Activated naive CD4-positive, alpha-beta T cell treated with anti-CD3 and anti-CD28 coated beads for 36 hours (primary cell): ENCODE measurements at places on chromosomes 7 and 10.

DNA sequence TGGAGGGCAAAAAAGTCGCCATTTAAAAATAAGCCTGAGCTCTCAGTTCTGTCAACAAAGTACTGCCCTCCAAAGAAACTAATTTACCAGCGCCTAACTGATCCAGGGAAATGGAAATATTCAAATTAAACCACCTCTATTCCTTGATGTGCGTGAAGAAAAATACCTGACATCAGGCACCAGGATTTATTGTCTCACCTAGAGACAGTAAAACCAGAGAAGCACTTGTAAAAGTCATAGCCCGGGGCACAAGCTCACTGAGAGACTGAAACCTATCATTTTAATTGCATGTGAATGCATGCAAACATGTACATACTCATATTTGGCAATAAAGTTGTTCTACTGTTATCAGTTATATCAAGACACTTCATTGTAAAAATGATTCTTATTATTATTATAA lies 147.3 kb upstream of the VSTM2A start:
- DNase-seq, result no peak

DNA sequence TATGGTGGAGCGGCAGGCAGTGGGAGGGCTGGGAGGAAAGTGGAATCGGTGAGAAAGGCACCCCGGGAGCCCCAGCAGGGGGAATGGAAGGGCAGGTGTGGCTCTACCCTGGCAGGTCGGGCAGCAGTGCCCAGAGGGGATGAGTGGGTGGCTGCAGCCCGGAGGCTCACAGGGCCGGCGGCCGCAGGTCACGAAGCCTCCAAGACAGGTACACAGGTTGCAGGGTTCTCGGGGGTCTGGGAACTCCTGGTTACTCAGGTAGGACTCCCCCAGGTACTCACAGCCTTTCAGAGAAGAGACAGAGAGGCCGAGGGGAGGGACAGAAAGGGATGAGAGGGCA lies 21.8 kb downstream of the KCP start:
- DNase-seq, result no peak

GRCh38 chr7:123275036-123275753 lies 75.4 kb upstream of the SLC13A1 start:
- no peak for DNase-seq

DNA sequence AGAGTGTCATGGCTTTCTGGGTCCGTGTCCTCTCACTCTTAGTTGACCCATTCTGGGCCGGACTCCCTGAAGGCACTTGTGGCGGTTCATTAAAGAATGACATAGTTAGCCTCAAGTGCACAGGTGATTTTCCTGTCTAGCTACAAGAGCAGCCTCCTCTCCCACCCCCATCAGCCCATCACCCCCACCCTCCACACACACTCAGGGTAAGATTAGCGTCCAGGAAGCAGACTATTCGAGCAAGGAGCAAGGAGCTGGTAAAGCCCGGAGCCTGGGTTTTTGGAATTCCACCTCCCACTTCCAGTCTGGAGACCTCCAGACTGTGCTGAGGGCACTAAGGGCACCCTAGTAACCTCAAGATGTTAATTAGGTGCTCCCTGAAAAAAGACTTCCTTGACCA lies 39.5 kb downstream of the TACR2 start:
- DNase-seq, result no peak

DNA sequence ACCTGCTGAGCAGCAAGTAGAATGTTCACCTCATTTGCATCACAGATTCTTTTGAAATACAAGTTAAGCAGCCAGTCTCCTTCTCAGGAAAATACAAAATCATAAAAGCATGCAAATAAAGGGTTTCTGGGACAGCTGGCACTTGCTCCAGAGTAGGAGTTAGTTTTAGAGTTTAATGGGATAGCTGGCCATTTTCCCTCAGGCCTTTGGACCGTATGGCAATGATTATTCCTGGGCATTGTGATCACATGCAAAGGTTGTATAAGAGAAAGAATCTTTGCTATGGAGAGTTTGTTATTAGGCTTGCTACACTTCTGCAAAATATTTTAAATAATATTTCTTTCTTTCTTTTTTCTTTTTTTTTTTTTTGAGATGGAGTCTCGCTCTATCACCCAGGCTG lies 240.8 kb downstream of the CDK14 start:
- no peak for DNase-seq
